Hippocampal formation (tissue), 2 donors: ENCODE measurements at places on chromosomes 4 and X.

DNA sequence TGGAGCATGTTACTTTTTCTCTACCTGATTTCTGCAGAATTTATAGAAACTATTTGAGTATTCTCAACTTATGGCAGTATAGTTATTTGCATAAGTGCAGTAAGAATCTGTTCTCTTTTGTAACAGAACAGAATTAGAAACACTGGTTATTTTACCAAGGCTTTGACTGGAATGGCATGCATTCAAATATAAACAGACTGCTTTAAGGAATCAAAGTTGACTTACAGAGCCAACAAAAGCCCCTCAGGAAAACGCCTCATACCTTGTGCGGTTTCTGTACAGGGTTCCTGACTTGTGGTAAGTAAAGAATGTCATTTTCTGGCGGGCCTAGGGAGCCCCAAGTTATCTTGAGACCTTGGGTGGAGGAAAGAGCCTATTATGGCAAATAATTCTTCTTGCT is 97.1 kb downstream of the GPR143 start:
- no peak for DNase-seq

- peak; percentile 32 for DNase-seq
Observed at GRCh38 chr4:41216294-41217019, 2.1 kb upstream of the APBB2 start.

GRCh38 chr4:108890484-108890881 is 127.6 kb upstream of the ETNPPL start:
- no peak for DNase-seq

GRCh38 chr4:26938516-26938915 is 77.9 kb downstream of the STIM2 start:
- no peak for DNase-seq

DNA sequence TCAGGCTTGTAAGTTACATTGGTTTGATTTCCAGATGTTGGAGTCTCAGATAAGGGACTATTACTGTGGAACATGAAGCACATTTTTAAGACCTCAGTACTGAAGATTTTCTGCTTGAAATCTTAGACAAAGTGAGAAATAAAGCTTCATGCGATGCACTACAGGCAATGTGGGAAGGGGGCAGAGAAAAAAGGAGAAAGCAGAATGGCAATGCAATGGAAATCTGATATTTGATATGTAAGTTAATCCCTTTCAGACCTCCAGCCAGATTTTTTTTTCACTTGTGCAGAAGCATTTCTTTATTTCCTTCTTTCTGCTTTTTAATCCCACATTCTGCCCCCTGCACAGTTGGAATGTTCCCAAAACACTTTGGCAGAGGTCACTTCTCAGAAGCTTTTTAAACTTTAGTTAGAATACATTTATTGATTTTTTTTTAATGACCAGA is 174.3 kb downstream of the ADGRL3 start:
- no peak for DNase-seq

DNA sequence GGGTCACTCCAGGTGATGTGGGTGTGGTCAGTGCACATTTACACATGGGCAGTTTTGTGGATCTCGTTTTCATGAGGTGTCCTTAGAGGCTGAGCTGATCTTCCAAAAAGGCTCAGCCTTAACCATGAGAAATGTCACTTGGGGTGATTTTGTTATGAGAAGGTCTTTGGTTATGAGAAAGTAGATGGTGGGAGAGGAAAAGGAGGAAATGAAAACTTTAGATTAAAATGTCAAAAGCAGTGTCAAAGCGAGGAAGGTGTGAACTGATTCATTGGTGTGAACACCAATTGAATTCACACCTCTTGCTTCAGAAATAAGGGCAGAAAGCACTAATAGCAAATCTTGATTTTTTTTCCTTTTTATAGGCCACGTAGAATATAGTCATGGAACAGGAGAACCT is 100.2 kb upstream of the ANXA3 start:
- no peak for DNase-seq

DNA sequence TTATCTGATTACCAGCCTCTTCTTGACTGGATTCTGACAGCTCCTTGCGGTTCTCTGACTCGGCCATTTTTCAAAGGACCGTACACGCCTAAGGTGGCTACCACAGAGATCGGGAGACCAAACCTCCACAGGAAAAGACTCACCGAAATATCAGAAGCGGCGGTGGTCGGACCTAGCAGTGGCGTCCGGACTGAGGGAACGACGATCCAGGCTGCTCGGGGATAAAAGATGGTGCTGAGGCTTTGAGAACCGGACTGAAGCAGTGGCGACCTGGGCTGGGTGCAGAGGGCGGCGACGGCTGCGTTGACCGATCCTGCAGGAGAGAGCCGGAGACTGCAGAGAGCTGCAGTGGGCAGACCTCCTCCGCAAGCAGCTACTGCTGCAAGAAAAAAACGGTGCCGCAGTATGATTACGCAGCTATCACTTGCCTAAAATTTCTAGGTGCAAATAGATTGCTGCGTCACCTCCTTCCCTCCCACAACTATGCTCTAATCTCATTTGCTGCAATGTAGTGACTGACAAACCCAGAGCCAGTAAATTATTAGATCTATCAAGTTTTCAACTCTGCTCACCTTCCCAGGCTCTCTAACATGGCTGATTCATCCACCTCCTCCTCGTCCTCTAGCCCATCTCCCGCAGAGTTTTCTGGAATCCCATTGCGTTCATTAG is at the start of gene NAP1L2:
Gene NAP1L2, minus strand, starts transcription at position 426 of the 669 bp plus-strand sequence. Its CDS starts 359 bp downstream, at position 67.
- peak; percentile 23 for DNase-seq

DNA sequence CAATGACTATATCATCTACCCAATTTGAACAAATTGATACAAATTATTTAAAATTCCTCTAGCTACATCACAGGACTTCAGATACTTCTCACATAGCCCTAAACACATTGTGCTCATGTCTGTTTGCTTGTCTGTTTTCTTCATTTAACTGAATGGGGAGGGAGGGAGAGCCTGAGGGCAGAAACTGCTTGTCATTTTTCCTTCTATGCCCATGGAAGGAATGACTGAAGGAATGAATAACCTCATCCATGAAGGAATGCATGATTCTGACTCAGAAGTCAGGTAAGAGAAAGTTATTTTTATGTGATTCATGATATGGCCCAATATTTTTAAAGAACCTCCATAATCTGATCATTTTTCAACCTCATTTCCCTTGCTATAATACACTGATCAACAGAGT is 418.0 kb upstream of the PITX2 start:
- no peak for DNase-seq

DNA sequence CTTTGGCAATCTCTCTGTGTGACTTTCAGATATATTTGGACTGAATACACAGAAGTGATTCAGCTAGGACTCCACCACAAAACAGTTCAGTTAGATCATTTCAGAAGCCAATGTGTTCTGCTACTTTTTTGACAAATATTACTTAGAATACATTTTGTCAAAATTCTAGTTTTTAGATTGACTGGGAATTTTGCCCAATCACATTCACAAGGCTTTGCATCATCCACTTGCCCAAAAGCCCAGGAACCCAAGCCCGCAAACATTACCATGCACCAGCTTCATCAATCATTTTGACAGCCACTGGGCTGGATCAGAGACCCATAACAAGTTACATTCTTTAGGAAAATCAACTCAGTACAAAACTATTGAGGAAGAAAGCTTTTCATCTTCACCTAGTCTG is 256.6 kb upstream of the NDST3 start:
- no peak for DNase-seq

DNA sequence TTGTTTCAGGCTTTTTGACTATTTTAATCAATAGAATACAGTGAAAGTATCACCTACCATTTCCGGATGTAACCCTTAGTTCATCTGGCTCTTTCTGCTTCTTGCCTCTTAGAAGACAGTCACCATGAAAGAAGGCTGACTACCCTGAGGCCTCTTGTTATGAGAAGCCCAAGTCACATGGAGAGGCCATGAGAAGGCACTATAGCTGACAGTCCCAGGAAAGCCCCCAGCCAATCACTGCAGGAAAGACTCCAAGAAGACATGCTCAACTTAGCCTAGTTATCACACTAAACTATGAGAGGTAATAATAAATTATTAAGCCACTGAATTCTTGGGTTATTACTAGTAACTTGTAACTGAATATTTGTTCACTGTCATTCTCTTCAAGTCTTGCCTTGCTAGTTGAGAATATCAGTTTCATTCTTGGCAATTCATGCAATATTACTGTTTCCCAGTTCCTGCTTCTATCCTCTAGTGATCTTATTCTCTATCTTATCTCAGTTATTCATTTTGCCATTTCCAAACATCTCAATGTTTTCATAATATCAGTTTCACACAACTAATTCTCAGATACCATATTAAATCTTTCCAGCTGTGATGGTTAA is 57.1 kb upstream of the GUCY1A1 start:
- DNase-seq = no peak

GRCh38 chrX:53729751-53730150 is 43.2 kb upstream of the HUWE1 start:
- no peak for DNase-seq

GRCh38 chrX:39859991-39860861 is 237.5 kb downstream of the BCOR start:
- DNase-seq = no peak

GRCh38 chrX:97309487-97310116 is 425.9 kb downstream of the RPA4 start:
- no peak for DNase-seq

- no peak for DNase-seq
Observed at GRCh38 chr4:124691801-124692200, 20.7 kb downstream of the ANKRD50 start.

GRCh38 chr4:90495936-90496335 is 368.7 kb downstream of the CCSER1 start:
- no peak for DNase-seq

- DNase-seq = no peak
Observed at GRCh38 chr4:125573368-125573767, 258.6 kb downstream of the FAT4 start.

- DNase-seq = no peak
Observed at GRCh38 chr4:118277243-118277642, 75.6 kb downstream of the PRSS12 start.

DNA sequence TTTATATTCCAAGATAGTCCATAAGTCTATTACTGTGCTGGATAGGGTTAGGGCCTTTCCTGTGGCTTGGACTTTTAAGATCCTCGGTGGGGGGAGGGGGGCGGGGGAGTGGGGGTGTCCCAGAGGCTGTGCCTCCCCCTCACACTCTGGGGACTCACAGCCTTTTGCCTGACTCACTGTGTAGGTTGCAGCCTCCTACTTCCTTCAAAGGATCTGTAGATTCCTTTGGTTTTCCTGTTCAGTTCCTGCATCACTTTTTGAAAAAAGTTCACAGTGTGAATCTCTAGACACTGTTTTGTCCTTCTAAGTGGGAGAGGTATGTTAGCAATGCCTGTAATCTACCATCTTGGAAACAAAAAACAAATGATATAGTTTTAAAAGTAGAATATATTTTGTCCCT is 999.9 kb downstream of the GLUD2 start:
- DNase-seq = no peak

DNA sequence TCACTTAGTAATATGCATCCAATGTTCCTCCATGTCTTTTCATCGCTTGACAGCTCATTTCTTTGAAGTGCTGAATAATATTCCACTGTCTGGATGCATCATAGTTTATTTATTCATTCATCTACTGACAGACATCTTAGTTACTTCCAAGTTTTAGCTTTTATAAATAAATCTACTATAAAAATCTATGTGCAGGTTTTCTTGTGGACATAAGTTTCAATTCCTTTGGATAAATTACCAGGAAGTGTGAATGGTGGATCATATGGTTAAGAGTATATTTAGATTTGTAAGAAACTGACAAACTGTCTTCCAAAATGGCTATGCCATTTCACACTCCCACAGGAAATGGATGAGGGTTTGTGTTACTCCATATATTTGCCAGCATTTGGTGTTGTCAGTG is 1392.9 kb upstream of the PABPC4L start:
- no peak for DNase-seq
